ENCODE measurements at places on chromosomes 4 and X.

DNA sequence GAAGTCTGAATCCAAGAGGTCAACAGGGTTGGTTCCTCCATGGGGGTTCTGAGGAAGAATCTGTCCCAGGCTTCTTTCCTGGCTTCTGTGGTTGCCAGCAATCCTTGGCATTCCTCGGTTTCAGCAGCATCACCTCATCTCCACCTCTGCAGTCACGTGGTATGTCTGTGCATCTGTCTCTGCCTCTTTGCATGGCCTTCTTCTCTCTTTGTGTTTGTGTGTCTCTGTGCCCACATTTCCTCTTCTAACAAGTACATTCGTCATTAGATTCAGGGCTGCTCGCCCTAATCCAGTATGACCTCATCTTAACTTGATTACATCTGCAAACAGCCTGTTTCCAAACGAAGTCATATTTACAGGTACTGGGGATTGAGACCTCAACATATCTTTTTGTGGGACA, 114.0 kb downstream of the BCOR start:
- no peak for DNase-seq

DNA sequence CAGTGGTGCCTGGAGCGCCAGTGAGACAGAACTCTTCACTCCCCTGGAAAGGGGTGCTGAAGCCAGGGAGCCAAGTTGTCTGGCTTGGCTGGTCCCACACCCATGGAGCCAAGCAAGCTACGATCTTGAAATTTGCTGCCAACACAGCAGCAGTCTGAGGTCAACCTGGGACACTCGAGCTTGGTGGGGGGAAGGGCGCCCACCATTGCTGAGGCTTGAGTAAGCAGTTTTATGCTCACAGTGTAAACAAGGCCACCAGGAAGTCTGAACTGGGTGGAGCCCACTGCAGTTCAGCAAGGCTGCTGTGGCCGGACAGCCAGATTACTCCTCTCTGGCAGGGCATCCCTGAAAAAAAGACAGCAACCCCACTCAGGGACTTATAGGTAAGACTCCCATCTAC, 149.5 kb downstream of the EDA2R start:
- DNase-seq = no peak

DNA sequence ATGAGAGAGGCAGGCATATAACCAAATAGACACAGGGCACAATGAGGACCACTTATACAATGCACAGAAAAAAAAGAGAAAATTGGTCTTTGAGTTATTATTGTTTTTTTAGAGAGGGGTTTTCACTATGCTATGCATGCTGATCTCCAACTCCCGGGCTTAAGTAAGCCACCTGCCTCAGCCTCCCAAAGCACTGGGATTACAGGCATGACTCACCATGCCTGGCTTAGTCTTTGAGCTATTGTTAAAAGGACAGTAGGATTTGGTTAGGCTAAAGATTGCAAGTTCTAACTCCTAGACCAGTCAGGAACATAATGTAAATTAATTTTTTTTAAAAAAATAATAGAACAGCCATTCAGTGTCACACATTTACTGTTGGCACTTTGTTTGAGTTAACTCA, 340.1 kb downstream of the GPAT3 start:
- no peak for DNase-seq

DNA sequence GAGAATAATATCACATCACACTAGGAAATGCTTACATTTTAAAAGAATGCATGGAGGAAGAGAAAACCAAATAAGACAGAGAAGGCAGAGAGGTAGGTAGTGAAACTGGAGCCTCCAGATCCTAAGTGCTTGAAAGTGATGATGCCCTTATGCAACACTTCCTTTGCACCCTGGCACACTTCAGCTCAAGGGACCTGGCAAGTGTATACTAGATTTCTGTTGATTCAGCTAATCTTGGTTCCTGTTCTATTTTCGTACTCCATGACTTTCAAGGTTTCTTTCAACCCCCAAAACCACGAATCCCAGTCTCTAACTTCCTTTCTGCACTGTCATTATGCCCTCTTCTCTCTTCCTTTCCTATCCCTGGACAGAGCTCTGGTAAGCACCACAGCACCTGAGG, 36.9 kb upstream of the SH3KBP1 start:
- DNase-seq = no peak

DNA sequence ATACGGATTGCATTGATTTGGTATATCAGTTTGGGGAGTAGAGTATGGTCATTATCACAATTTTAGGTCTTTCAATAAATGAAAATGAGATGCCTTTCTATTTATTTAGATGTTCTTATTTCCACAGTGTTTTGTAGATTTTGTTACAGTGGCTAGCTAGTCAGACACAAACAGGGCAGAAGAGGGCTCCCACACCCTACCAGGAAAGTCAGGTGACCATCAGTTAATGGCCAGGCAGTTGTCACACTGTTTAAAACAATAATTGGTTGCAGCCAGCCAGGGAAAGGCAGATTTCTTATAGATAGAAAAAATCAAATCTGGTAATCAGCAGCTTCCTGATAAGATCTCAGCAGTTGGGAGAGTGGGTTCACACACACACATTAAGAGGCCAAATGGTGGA, 57.2 kb downstream of the UGT2B17 start:
- no peak for DNase-seq

GRCh38 chr4:178081176-178081575, 638.9 kb upstream of the AGA start:
- DNase-seq = no peak

- DNase-seq = no peak
These were observed 500.2 kb downstream of the IDS start for GRCh38 chrX:149004936-149005335.

DNA sequence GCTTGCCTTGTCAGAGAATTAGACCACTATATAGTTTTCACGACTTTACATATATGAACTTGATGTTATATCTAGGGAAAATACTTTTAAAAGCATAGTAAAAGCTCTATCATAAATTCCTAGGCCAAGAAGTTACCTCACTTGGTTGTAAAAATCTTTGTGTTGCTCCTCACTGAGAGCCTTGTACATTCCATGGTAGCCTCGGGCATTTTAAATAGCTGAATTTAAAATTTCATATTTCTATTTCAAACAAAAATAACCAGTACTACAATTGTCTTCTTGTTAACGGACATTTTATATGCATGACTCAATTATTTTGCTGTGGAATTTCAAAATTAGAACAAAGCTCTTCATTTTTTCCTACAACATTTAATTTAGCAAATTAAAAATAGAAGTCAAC, 107.6 kb downstream of the MID1 start:
- no peak for DNase-seq

DNA sequence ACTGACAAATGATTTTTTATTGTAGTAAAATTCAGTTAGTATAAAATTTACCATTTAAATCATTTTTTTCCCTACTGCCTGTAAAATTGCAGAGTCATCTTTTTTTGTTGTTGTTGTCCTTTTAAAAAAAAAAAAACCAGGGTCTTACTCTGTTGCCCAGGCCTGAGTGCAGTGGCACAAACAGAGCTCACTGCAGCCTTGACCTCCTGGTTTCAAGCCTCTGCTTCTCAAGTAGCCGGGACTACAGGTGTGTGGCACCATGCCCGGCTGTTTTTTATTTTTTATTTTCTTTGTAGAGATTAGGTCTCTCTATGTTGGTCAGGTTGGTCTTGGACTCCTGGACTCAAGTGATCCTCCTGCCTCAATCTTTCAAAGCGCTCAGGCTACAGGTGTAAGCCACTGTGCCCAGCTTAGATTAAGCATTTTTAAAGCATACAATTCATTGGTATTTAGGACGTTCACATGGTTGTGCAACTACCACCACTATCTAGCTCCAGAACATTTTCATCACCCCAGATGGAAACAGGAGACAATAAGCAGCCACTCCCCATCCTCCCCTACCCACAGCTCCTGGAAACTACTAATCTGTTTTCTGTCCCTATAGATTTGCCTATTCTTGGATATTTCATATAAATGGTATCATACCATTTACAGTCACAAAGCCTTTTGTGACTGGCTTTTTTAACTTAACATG, 59.7 kb upstream of the PGRMC2 start:
- DNase-seq = no peak

DNA sequence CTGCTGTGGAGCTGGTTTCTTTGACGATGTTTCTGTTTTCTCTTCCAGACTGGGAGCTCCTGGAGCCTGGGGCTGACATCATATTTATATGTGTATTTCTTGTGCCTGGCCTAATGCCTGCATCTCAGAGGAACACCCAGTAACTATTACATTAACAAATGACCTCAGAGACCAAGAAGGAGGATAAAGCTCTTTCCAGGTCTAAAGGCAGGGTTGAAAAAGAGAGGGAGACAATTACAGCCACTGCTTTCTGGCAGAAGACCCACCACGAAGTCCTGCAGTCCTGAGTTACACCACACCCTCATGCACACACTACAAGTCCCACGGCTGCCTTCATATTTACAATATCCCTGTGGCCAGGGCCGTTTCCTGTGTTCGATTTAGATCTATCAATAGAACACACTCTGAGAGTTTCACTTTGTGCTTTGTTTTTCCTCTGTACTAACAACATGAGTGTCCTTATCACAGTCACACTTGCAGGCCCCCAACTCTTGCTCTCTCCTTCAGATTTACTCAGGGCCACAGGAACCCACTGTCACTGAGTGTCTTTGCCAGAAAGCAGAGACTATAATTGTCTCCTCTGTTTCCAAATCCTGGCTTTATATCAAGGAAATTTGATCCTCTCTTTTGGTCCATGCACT, 535.5 kb downstream of the MID1IP1 start:
- DNase-seq = no peak

DNA sequence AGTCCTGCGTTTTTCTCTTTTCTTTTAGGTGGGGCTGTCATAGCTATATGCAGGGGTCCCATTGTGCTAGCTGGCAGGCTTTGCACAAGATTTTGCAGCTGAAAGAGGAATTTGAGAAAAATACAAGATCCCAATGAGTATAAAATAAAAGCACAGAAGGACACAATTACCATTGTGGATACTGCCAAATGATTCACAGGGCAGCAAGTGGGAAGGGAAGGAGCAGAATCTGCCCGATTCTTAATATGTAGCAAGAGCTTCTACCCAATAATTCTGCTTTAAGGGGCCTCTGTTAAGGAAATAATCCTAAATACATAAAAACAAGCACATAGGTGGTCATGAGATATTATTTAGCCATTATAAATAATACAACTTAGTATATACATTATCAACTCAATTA, 25.9 kb upstream of the ING2 start:
- no peak for DNase-seq

DNA sequence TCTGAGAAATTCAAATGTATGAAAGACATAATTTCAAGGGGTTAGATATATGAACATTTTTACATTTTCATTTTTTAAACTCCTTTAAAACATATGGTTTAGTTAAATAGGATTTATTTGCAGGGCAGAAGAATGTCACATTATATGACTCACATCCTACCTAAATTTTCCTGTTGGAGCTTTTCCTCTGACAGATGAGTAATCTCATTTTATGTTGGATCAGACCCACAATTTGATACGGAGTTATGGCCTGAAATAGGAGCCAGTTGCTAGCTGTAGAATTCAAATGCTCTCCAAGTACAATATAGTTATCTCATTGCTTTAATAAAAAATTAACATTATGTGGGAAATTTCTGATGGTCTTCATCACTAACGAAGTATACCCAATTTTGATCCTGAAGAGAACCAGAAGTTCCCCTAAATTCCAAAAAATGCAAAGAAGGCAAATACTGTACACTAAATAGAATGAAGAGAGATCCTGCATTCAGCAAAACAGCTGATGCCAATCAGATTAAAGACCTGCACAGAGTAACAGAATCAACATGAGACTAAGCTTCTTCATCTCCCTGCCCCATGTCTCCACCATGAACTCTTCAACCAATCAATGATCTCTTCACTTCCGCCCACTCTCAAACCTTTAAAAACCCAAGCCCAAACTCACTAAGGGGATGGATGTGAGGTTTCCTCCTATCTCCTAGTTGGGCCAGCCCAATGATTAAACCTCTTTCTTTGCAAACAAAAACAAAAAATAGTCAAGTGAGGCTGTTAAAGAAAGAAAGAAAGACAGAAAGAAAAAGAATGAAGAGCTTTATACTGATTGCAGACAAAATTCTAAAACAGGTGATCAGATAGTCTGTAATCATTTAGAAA, 10.9 kb upstream of the EXOSC9 start:
- DNase-seq = no peak

GRCh38 chr4:8642651-8643321, 50.2 kb downstream of the CPZ start:
- DNase-seq = no peak

DNA sequence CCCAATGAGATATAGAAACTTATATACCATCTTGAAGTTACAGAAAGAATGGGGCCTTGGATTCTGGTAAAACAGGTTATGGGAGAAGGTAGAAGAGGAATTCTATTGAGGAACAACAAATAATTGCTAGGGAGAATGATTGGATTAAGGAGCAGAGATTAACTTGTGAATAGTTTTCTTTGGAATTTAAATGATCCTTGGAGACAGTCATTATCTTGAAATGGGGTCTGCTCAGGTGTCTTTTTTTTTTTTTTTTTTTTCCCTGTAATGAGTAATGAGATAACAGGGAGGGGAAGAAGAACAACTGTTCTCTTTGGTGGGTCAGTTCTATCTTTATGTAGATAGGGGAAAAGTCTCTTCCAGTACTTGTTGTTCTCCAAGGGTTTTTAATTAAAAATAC, 1406.0 kb downstream of the RPA4 start:
- no peak for DNase-seq

DNA sequence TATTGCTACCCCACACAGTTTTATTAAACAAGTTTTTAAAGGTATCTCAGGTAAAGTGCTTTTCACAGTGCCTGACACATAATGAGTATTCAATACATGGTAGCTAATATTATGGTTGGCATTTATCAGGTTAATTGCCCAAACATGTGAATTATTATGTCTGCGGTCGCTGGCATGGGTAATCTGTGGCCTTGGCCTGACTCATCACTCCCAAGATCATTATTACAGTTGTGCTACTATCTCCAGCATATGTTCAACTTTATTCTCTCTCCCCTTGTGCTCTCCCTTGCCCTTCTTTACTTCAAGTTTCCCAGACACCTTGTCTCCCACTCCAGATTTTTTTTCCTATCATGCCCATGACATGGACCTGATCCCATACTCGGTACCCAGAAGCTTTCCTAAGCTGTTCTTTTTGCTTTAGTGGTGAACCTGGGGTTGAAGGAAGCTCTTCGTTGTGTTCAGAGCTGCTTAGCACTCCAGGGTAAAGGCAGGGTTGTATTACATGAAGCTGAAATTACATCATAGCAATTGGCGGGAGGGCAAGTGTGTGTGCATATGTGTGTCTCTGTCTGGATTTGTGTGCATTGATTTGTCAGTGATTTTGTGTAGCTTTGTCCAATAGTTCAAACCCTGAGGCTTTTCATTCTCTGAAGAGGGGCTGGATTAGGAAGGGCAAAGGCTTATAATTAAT, 176.5 kb upstream of the NRK start:
- no peak for DNase-seq

DNA sequence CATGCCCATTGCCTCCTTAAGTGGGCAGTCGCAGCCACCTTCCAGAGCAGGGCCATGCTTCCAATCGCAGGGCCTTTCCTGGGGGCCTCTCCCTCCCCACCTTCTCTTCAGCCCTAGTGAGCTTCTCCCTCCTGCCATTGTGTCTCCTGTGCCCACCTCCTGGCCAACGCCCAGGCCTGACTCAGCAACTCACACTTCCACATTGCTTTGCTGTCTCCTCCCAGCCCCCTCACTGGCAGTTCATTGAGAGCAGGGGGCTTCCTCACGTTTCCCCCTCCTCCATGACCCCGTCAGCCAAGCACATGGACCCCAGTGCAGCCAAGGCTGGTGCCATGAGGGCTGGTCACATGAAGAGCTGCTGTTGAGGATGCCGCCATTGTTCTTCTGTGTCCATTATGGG, 25.9 kb downstream of the HTRA3 start:
- no peak for DNase-seq

- DNase-seq = no peak
These were observed 70.7 kb downstream of the EVC start for GRCh38 chr4:5781691-5782090.

GRCh38 chr4:65924843-65925242, 254.6 kb upstream of the EPHA5 start:
- no peak for DNase-seq

Data from ecto neural progenitor cell (in vitro differentiated cells).